ENCODE measurements at places on chromosomes 6 and 20.

DNA sequence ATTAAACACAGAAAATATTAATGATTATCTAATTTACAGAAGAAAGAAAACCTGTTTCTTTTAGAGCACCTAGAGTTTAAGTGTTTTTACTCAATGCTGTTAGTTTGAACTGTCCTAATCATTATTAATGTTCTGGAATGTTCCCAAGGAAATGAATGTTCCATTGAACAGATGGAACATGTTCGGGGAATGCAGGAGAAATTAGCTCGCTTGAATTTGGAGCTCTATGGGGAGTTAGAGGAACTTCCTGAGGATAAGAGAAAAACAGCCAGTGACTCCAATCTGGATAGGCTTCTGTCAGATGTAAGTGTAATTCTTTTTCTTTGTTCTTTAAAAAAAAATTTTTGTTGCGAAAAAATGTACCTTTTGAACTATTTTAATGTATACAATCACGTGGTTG is 10.8 kb upstream of the ECT2L start:
- DNase-seq: no peak

DNA sequence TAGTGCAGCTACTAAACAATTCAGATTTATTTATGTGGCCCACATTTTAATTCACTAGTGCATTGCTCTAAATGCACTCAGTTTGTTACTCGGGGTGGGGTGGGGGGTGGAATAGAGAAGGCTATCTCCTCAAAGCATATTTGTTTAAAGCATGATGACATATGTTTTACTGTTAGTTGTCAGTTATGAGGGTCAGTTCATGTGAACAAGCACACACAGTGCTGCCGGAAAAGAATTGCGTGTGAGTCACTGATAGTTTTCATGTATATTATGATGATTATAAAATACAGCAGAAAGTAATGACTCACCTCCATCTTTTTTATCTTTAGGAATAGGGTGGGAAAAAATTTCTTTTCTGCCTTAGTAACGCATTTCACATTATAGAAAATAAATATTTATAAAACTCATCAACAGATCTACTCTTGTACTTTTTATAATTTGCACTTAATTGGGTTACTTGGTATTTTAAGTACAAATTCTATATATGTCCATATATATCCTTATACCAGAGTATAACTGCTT is 42.2 kb upstream of the STXBP5 start:
- no peak for DNase-seq

DNA sequence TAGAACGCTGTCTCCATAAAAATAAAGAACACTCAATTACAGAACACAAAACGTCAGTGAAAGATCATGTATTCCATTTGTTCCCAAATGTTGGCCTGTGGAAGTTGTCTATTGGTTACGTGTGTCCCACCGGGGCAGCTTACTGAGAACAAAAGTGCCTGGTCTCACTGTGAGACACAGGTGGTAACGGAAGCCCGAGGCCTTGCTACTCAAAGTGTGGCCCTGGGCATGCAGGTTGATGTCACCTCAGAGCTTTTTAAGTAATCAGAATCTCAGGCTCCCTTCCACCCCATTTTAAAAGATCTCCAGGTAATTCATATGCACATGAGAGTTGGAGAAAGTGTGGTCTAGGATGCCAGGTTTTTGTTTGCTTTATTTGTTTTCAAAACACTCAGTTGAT is 422.5 kb upstream of the OPRM1 start:
- no peak for DNase-seq

DNA sequence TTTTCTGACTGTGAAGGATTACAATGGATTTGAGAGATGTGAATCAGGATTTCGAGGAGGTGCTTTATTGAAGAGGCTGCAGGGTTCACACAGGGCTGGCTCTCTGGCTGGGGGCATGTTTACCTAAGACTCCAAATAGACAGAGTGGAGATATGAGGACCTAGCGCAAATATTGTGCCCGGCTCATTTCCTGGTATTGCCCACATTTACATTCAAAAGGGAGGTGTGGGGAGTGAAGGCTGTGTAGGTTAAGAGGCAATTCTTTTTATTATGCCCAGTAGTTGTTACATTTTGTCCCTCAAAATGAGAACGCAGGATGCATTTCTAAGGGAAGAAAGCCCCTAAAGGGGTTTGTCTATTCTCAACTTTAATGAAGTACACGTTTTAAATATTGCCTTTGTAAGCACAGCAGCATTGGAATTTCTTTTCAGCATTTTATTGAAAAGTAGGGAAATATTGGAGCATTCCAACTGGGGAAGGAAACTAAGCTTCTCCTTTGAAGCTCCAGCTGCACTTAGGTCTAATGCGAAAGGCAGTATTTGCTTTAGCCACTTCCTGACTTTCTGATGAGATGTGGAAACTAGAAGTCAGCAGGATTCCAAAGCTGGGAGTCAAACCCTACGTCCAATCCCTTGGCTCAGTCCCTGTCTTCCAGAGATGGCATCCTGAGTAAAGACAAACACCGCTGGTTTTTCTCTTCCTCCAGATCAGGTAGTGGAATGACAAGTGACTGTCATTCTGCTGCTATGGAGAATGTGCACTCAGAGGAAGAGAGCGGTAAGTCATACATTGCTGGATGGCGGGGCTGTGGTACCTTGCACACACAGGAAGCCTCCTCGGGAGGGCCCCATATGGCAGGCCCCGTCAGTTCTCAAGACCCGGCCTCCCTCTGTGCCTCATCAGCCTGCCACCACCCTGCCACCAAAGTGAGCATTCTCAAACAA is 70.7 kb downstream of the MYB start:
- peak; percentile 13 for DNase-seq

DNA sequence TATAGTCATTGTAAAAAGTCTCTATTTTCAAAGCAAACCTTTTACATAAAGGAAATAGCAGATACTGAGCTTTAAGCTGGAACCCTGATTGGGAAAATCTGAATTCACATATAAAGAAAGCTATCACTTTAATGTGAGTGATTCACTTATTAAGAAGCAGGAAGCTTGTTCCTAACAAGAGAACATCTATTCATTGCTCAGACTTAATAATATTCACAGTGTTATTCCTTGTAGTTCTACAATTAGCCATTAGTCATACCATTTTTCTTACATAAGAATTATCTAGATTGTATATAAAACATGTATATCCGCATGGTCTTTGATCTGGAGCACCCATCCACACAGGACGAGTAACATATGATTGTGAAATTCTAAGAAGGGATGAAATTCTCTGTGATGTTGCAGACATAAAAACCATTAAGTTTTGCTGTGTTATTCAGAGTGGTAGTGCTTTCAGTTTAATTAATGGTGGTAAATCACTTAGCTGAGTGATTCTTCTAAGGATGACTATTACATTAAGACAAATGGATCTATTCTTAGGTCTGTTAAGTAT is 71.1 kb upstream of the FOXQ1 start:
- DNase-seq: no peak

DNA sequence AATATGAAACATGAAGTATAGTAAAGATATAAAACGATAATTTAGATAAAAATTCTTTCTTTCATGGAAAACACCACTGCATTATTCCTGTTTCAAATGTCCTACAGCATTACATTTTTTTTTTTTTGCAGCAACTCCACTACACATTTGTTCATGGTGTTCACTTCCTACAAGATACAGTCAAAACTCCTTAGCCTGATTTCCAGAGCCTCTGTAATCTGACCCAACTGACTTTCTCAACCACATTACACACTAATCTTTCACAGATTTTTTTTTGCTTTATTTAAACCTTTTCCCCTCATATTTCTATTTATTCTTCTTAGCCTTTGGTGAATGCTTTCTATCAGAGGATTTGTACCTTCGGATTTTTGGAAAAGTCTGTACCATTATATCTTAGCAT is 176.5 kb upstream of the PDE7B start:
- DNase-seq: no peak

DNA sequence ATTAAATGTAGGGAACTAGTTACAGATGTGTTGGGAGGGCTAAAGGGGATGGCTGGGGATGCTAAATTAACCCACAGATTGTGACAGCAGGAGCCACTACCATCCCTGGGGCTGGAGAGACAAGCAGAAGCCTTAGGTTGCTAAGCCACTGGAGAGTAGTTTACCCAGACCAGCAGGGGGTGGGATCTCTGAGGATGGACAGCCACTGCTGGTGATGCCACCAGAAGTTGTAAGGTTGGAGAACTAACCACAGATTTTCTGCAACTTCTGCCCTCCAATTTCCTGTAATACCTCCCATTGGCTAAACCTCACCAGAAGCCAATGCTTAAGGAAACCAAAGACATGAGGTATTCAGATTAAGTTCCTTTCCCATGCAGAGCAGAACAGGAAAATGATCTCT is 139.6 kb upstream of the NOX3 start:
- DNase-seq: no peak

DNA sequence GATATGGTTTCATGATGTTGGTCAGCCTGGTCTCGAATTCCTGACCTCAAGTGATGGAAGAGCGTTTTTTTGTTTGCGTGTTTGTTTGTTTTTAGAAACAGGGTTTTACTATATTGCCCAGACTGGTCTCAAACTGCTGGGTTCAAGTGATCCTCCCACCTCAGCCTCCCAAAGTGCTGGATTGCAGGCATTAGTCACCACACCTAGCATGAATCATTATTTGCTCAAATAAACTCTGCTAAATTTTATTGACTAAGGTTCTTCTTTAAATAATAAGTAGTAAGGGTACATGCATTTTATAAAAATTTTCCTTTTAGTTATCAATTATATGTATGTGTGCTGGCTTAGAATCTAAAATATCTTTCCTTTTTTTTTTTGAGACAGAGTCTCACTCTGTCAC is 52.9 kb downstream of the ZBTB9 start:
- no peak for DNase-seq

DNA sequence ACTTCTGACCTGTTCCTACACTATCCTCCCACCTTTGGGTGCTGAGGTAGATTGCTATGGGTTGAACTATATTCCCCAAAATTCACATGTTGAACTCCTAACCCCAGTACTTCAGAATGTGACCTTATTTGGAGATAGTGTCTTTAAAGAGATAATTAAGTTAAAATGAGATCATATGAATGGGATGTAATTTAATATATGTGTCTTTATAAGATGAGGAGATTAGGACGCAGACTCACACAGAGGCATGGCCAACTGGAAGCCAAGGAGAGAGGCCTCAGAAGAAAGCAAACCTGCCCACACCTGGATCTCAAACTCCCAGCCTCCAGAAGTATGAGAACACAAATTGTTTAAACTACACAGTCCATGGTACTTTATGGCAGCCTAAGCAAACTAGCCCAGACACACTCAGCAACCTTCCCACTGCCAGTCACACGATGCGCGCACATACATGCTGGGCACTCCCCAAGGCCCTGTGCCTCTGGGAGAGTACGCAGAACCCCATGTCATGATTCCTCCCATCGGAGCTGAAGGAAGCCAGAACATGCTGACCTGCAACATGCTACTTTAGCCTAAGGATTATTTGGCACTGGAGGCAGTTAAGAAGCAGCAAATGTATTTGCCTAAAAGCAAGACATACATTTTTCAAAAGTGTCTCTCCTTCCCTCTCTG is 8.9 kb upstream of the SLC22A1 start:
- no peak for DNase-seq

DNA sequence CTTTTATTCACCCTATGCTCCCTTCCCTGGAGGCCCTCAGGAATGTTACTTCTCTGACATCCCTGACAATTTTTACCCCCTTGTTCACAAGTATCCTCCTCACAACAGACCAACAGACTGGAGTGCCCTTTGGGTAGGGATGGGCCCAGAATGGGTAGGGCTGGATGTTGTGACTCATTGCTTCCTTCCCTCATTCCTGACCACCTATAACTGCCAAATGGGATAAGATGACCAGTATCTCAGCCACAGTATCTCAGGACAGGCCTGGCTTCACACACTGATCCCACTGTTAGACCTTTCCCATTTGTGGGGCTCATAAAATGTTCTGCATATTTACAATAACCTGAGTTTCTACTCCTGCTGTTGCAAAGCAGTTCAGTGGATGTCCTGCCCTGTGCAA is 223.0 kb upstream of the LRFN2 start:
- no peak for DNase-seq

DNA sequence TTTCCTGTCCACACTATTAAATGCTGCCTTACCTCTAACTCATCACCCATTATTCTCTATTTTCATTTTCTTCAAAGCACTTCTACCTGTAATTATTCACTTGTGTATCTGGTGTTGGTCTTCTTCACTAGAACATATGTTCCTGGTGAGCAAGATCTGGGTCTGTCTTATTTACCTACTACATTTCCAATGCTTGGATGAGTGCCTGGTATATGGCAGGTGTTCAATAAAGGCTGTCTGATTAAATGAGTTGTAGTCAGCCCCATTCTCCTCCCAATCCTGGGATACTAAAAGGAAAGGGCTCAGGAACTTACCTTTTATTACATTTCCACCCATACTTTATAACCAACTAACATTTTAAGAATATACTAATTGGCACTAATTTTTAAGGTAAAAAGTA is 61.0 kb downstream of the CEP162 start:
- DNase-seq: no peak

GRCh38 chr20:4006640-4007039 is 8.7 kb downstream of the RNF24 start:
- DNase-seq: no peak

- DNase-seq: no peak
These were observed 22.8 kb upstream of the RAB22A start for GRCh38 chr20:58286729-58287128.

GRCh38 chr6:89161326-89162046 is 15.6 kb downstream of the PM20D2 start:
- DNase-seq: no peak

- peak; percentile 42 for DNase-seq
These were observed 204.2 kb downstream of the GRIK2 start for GRCh38 chr6:101597693-101598092.

- no peak for DNase-seq
These were observed 12.3 kb upstream of the DSP start for GRCh38 chr6:7529141-7529540.

- peak; percentile 61 for DNase-seq
These were observed 52.1 kb downstream of the RIPOR2 start for GRCh38 chr6:24883618-24884017.

- DNase-seq: no peak
These were observed 77.5 kb upstream of the NT5E start for GRCh38 chr6:85372188-85372914.

DNA sequence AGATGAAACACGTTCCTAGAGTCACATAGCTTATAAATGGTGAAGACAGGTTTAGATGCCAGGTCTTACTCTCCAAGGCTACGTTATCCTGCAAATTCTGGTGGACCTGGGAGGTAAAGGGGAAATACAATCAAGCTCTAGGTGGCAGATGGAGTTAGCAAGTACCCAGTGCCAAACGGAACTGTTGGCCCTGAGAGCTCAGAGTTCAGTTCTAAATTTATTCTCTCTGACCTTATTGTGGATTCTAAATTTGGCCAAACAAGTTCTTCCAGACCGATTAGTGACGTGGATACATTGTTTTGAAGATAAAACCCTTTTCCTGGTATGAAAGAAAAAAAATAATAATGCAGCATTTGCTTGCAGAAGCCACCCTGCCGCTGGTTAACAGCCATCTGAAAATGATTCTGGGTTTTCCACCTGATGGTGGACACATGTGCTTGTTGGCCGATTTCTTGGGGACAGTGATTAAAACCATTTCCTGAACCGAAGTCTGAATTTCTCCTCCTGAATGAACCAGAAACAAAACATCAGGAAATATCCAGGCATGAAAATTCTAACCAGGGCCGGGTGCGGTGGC is 32.5 kb downstream of the RIPOR3 start:
- DNase-seq: no peak
